ENCODE measurements at places on chromosomes 4 and X. TPM values are rescaled to one million over a fixed set of nuclear protein-coding genes. Genes with fewer than 3 reads are reported as not detected.

DNA sequence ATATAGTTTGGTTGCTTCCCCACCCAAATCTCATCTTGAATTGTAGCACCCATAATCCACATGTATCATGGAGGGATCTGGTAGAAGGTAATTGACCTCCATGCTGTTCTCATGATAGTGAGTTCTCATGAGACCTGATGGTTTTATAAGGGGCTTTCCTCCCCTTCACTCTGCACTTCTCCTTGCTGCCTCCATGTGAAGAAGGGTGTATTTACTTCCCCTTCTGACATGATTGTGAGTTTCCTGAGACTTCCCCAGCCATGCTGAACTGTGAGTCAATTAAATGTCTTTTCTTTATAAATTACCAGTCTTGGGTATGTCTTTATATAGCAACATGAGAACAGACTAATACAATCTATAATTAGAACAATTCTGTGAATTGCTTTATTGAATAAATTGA is 11.9 kb upstream of the DCAF4L1 start:
- H3K27ac ChIP-seq = no peak overlapping the region
- H3K4me1 ChIP-seq = no peaks in the 10 kb centered on the region
- no peaks in the 10 kb centered on the region for H3K36me3 ChIP-seq
- no peak overlapping the region for H3K4me3 ChIP-seq
- no peaks in the 10 kb centered on the region for H3K27me3 ChIP-seq
- DNase-seq = no peak

- H3K27me3 ChIP-seq = no peaks in the 10 kb centered on the region
- peak; percentile 7 for DNase-seq
- H3K27ac ChIP-seq = no peak overlapping the region
- no peak overlapping the region for H3K4me3 ChIP-seq
- H3K36me3 ChIP-seq = peaks cover 4% of the 10 kb centered on the region
Observed at GRCh38 chr4:106258145-106259045, 57.6 kb downstream of the TBCK start.

- DNase-seq = peak; percentile 26
- no peaks in the 10 kb centered on the region for H3K4me1 ChIP-seq
- no peaks in the 10 kb centered on the region for H3K36me3 ChIP-seq
- H3K27ac ChIP-seq = no peak overlapping the region
- no peaks in the 10 kb centered on the region for H3K27me3 ChIP-seq
Observed at GRCh38 chr4:69689599-69689998, 36.6 kb upstream of the UGT2A1 start.

- no peak overlapping the region for H3K27ac ChIP-seq
- peaks cover 2% of the 10 kb centered on the region for H3K27me3 ChIP-seq
- peaks cover 8% of the 10 kb centered on the region for H3K4me1 ChIP-seq
- H3K4me3 ChIP-seq = peak overlapping the region; percentile 20
- peak; percentile 8 for DNase-seq
- H3K36me3 ChIP-seq = no peaks in the 10 kb centered on the region
Observed at GRCh38 chrX:101220662-101221260, 1.2 kb downstream of the DRP2 start.

RBM47 gene
- 0.83 TPM for total RNA-seq

GRCh38 chr4:76484654-76485053 is 49.6 kb downstream of the SHROOM3 start:
- H3K27me3 ChIP-seq = peaks cover 2% of the 10 kb centered on the region
- no peaks in the 10 kb centered on the region for H3K4me1 ChIP-seq
- no peaks in the 10 kb centered on the region for H3K36me3 ChIP-seq

- H3K4me3 ChIP-seq = no peak overlapping the region
- DNase-seq = peak; percentile 95
- no peaks in the 10 kb centered on the region for H3K36me3 ChIP-seq
- H3K4me1 ChIP-seq = peaks cover 6% of the 10 kb centered on the region
- H3K27me3 ChIP-seq = no peaks in the 10 kb centered on the region
Observed at GRCh38 chr4:187908079-187908561, 87.5 kb upstream of the ZFP42 start.

DCX gene
- total RNA-seq = not detected

ITM2A gene
- total RNA-seq = not detected

DNA sequence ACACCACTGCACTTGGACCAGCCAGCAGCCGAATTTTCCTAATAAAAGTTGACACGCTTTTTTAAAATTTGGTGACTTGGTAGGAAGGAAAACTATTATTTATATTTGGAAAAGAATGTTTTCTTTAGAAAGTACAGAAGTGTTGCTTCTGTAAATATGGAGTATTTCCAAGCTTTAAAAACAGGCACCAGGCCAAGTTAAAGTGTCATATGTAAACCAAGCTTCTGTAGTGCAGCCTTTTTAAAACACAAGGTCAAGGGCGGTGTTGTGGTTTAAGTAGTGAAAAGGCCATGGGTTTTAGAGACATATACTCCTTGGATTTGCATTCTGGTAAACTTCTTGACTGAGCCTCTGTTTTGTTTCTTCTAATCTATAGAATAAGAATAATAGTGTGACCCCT is 62.7 kb downstream of the TRIM2 start:
- H3K36me3 ChIP-seq = peaks cover 2% of the 10 kb centered on the region
- H3K27ac ChIP-seq = no peak overlapping the region
- no peak overlapping the region for H3K4me3 ChIP-seq

UNC5C gene
- total RNA-seq = under 0.01 TPM

BEND4 gene
- total RNA-seq = not detected

GRCh38 chr4:99690472-99690871 is 32.8 kb upstream of the C4orf54 start:
- H3K27ac ChIP-seq = no peak overlapping the region
- H3K36me3 ChIP-seq = no peaks in the 10 kb centered on the region
- no peak overlapping the region for H3K4me3 ChIP-seq
- H3K4me1 ChIP-seq = no peaks in the 10 kb centered on the region
- H3K27me3 ChIP-seq = no peaks in the 10 kb centered on the region
- DNase-seq = no peak

- DNase-seq = no peak
- H3K4me1 ChIP-seq = no peaks in the 10 kb centered on the region
- no peaks in the 10 kb centered on the region for H3K36me3 ChIP-seq
- no peak overlapping the region for H3K4me3 ChIP-seq
Observed at GRCh38 chr4:73646117-73646516, 25.9 kb upstream of the RASSF6 start.

DNA sequence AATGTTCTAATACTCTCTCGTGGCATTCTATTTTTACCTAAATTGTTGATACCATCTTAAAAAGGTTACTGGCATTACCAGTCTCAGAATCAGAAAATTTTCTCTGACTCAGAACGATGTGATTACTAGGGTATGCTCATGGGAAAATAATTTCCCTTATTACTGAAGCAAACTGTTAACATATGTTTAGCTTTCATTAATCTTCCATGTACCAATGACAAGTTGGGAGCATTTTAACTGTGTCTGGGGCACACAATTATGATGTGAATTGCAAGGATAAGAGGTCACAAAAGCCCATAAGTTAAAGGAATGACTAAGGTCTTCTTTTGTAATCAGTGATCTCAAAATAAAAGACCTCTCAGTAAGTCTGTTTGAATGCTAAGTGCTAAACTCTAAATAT is 1254.6 kb downstream of the PCDH18 start:
- H3K4me3 ChIP-seq = no peak overlapping the region
- H3K27ac ChIP-seq = no peak overlapping the region
- H3K36me3 ChIP-seq = no peaks in the 10 kb centered on the region
- DNase-seq = no peak

- no peak overlapping the region for H3K27ac ChIP-seq
- no peak for DNase-seq
- no peaks in the 10 kb centered on the region for H3K36me3 ChIP-seq
- H3K4me3 ChIP-seq = no peak overlapping the region
- no peaks in the 10 kb centered on the region for H3K4me1 ChIP-seq
Observed at GRCh38 chr4:55269470-55269869, 76.6 kb upstream of the SRD5A3 start.

DNA sequence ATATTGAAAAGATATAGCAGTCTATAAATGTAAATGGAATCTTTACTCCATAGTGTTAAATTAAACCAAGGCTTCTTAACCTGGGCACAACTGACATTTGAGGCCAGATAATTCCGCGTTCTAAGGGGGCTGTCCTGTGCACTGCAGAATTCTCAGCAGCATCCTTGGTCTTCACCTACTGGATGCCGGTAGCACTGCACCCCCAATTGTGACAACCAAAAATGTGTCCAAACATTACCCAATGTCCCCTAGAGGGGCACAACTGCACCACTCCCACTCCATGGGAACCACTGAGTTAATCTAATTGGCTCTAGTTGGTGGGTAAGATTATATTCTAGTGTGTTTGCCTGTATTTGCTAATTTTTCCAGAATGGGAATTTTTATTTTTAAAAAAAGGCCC is 16.6 kb downstream of the AP1S2 start:
- no peak overlapping the region for H3K27ac ChIP-seq
- no peaks in the 10 kb centered on the region for H3K27me3 ChIP-seq
- peaks cover 2% of the 10 kb centered on the region for H3K36me3 ChIP-seq
- H3K4me1 ChIP-seq = peaks cover 4% of the 10 kb centered on the region

GRCh38 chr4:73929278-73929677 is 52.5 kb downstream of the PF4 start:
- no peak overlapping the region for H3K27ac ChIP-seq
- no peaks in the 10 kb centered on the region for H3K4me1 ChIP-seq
- H3K27me3 ChIP-seq = peaks cover 4% of the 10 kb centered on the region
- no peaks in the 10 kb centered on the region for H3K36me3 ChIP-seq

DNA sequence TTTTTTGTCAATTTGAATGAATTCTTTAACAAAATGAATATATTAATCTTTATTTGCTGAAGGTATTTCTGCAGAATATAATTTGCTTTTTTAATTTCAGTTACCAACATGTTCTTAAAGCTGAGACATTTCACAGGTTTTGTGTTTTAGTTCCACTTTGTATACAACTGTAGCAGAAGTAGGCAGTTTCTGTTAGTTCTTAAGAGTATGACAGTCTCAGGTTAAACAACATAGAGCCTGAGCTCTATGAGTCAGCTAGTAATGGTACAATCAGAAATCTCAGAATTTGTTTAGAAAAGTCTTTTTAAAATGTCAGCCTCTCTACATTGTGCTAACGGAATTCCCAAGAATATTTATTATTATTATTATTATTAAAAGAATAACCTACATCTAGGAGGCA is 50.4 kb downstream of the GSTCD start:
- H3K36me3 ChIP-seq = no peaks in the 10 kb centered on the region
- no peaks in the 10 kb centered on the region for H3K27me3 ChIP-seq
- H3K27ac ChIP-seq = no peak overlapping the region
- H3K4me1 ChIP-seq = no peaks in the 10 kb centered on the region
- H3K4me3 ChIP-seq = no peak overlapping the region

RRH gene
- total RNA-seq = not detected

GRCh38 chr4:114191496-114191895 is 212.0 kb upstream of the ARSJ start:
- DNase-seq = no peak
- H3K36me3 ChIP-seq = no peaks in the 10 kb centered on the region
- H3K27ac ChIP-seq = no peak overlapping the region
- no peaks in the 10 kb centered on the region for H3K4me1 ChIP-seq

DNA sequence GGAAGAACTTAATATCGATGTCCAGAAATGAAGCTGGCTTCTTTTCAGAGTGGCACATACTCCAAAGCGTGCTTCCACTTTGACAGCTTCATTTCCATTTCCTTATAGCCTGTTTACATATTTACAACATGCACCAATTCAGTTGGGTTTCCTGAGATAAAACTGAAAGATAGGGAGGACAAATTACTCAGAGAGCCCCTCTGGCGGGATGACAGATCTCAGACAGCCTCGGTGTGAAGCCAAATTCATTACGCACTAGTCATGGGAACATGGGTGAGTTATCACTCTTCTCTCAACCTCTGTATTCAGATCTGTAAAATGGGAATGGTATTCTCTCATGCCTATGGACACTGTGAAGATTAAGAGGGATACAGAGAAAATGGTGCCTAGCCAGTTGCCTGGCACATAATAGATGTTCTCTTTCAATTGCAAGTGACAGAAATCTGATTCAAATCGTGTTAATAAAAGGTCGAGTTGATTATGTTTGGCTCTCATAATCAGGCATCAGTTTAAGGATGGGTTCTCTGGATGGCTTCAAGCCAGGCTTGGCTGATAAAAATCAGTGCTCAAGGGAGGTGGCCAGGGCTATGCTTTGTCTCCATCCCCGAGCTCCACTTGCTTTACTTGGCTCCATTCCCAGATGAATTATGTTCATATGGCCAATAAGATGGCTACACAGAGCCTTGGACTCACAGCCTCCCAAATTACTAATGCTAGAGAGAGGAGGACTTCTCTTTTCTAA is 132.2 kb upstream of the C1QTNF7 start:
- peaks cover 6% of the 10 kb centered on the region for H3K27me3 ChIP-seq
- no peak overlapping the region for H3K4me3 ChIP-seq
- no peaks in the 10 kb centered on the region for H3K4me1 ChIP-seq
- no peak for DNase-seq

DNA sequence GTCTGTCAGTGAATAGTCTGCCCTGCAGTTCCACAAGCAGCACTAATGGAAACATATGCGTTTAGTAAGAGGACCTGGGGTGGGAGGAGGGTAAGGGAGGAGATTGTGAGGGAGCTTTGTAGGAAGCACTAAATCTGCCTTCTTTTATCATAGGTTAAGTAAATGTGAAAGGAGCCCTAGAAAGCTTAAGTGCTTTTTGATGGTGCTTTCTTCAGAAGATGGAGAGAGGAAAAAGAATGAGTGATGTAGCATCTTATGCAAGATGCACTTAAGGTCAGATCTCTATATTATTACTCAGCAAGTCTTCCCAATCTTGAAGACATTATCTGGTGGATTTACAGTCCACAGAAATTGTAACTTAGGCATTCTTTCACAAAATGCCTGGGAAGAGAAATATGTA is 322.7 kb downstream of the PDHA2 start:
- no peak for DNase-seq
- no peaks in the 10 kb centered on the region for H3K36me3 ChIP-seq
- H3K27me3 ChIP-seq = no peaks in the 10 kb centered on the region
- H3K4me1 ChIP-seq = no peaks in the 10 kb centered on the region

DNA sequence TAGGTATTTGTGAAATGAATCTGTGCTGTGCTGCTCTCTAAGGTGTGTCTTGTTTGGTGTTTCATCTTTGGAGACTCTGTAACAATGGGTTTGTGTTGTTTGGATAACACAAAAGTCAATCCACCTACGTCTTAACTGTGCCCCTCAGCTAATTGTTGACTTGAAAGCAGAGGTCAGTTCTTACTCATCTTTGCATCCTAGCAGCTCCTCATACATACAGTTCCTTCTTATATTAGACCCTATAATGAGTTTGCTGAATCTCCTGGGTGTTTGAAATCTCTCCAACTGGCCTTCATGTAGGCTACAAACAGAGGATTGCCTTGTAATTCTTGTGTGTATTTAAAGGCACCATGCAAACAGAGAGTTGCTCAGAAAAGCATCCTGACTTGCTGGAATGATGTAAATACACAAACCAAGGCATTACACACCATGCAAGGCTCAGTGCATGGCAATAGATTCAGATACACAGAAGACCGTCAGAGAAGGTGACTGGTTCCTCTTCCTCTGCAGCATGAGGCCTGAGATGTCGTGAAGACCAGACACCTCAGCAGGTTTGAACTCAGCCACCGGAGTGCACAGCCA is 220.0 kb upstream of the JADE1 start:
- no peaks in the 10 kb centered on the region for H3K36me3 ChIP-seq
- no peaks in the 10 kb centered on the region for H3K27me3 ChIP-seq
- no peaks in the 10 kb centered on the region for H3K4me1 ChIP-seq

GRCh38 chr4:135249024-135249423 is 1047.4 kb upstream of the PABPC4L start:
- H3K36me3 ChIP-seq = no peaks in the 10 kb centered on the region
- no peaks in the 10 kb centered on the region for H3K4me1 ChIP-seq
- no peaks in the 10 kb centered on the region for H3K27me3 ChIP-seq
- no peak overlapping the region for H3K27ac ChIP-seq

P2RY8 gene
- not detected for total RNA-seq
